Smooth muscle cell of the coronary artery (primary cell): ENCODE measurements at places on chromosomes 7 and 10. TPM values are rescaled to one million over a fixed set of nuclear protein-coding genes. Genes with fewer than 3 reads are reported as not detected.

Gene CYP2C18
- total RNA-seq = not detected in 2 replicates

Gene ASB10
- not detected in 2 replicates for total RNA-seq

Gene SLC25A28
- 12.9 and 32.6 TPM in 2 replicates for total RNA-seq

Gene NODAL
- not detected in 2 replicates for total RNA-seq

Gene IPMK
- total RNA-seq = 2.6 and 3.8 TPM in 2 replicates

Gene CCDC3
- total RNA-seq = 0.15 and 0.47 TPM in 2 replicates

Gene ZNF107
- total RNA-seq = 0.70 and 1.2 TPM in 2 replicates

Gene PPP1R17
- total RNA-seq = not detected in 2 replicates

Gene ANKRD30A
- total RNA-seq = not detected in 2 replicates

Gene SFRP4
- 65.8 and 137 TPM in 2 replicates for total RNA-seq

Gene FRMD4A
- 20.0 and 84.2 TPM in 2 replicates for total RNA-seq

Gene PRLHR
- not detected in 2 replicates for total RNA-seq

Gene MEIG1
- 0.94 TPM in 1 of 2 replicates, not detected in the other for total RNA-seq

Gene FAS
- 60.1 and 108 TPM in 2 replicates for total RNA-seq

Gene INMT
- total RNA-seq = 87.2 and 104 TPM in 2 replicates

Gene CPA5
- total RNA-seq = 0.08 and 0.12 TPM in 2 replicates

Gene PILRA
- 0.82 TPM in 1 of 2 replicates, not detected in the other for total RNA-seq

Gene TMEM209
- total RNA-seq = 4.8 and 6.0 TPM in 2 replicates

Gene IRF5
- total RNA-seq = 0.15 TPM in 1 of 2 replicates, not detected in the other

Gene HKDC1
- total RNA-seq = 0.35 and 1.1 TPM in 2 replicates

Gene SLC13A4
- 0.08 and 0.12 TPM in 2 replicates for total RNA-seq

Gene HOXA3
- not detected in 2 replicates for total RNA-seq

Gene CRHR2
- total RNA-seq = not detected in 2 replicates

Gene HOXA4
- total RNA-seq = not detected in 2 replicates

Gene STYXL1
- 29.4 and 50.7 TPM in 2 replicates for total RNA-seq

Gene FGF8
- total RNA-seq = not detected in 2 replicates

Gene ZNF735
- total RNA-seq = not detected in 2 replicates

Gene TRIM56
- total RNA-seq = 17.8 and 64.6 TPM in 2 replicates
